ENCODE measurements at places on chromosomes 6 and 20.

DNA sequence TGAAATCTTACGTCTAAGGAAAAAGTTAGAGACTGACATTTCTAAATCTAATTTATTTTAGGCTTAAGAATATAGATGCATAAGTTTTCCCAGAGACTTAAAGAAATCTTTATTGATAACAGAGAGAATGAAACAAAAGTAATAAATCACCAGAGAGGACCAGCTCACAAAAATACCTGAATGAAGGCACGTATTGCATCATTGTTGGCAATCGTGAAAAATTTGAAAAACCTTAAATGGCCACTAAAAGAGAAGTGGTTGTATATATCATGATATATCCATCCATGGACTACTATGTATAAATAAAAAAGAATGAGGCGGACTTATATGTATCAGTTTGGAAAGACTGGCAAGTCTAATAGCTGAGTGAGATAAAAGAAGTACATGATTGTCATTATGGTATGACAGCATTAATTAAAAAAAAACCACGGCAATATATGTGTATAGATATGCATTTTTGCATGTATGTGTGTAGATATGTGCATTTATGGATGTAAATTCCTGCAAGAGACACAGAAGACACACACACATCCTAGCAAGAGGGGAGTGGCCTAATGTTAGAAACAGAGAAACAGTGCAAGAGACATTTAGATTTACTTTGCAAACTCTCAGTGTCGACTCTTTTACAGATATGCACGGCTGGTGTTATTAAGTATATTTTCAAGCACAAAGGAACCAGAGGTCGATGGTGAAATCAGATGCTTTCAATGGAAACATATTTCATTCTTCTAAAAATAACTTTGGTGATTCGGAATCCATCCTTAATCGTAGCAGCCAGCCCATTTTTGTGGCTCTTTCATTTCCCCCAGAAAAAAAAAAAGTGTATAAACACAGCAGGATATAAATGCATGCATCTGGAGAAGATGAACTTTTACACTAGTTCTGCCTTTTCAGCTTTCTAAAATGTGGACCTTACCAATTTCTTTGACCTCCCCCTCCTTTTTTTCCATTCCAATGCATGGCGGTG is 156.1 kb upstream of the SALL4 start:
- no peak for DNase-seq

DNA sequence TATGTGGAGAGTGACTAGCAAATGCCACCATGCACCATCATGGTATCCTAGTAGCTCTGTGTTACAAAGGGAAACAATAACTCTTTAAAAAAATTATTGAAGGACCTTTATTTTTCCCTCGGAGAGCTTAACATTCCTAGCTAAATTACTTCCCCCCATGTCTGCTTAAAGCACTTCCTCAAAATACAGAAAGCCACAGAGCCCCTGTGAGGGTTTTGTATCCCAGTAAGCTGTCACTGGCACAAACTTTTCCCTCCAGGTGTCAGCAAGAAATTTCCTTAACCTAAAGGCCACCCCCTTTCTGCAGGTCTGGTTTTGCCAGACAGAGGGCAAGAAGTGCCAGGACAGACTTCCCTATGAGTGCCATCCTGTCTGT is 340.0 kb upstream of the PRDM1 start:
- DNase-seq: no peak

DNA sequence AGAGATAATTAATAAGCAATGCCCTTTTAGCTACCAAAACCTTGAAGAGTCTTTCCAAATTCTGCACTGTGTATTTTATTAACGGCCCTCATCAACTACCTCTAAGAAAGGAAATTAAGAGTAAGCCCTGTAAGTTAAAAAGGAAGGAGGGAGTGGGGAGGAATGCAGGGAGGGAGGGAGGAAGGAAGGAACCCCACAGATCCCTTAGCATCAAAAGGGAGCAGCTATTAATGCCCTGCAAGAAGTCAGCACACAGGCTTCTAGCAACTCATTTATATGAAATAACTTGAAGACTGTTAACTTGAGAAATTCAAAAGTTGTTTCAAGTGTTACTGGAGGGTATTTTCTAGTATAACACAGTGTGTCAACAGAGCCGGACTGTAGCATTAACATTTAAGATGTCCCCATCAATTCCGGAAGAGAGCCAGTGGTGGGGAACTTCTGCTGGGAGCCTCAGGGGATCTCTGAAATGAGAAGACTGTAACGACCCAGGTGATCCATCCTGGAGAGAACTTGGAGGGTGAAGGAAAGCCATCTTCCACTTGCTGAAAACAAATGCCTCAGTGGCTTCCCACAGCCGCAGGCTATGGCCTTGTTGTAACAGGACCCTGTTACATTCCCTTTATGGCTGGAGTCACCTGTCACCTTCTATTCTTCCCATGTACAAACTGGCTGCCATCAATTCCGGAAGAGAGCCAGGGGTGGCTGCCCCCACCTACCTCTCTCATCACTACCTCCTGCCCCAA is 33.2 kb downstream of the SLC22A23 start:
- no peak for DNase-seq

- DNase-seq: no peak
Measured at GRCh38 chr6:162371121-162371520, 356.4 kb downstream of the PRKN start.

DNA sequence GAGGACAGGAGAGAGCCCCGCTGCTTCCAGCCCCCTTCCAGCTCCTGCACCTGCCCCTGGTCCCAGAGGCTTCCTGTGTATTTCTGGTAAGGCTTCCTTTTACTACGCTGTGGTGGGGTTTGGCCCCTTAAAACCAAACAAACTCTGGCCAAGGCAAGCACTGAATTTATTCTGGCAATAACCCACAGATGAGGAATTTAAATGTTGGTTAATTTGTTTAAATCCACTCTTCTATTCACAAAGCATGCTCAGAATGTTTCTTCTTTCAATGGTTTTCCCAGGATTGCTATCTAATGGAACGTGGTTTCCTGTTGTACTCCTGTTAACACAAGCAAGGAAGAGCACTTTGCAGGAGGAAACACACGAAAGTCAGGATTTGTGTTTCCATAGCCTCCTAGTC is 236.5 kb upstream of the FOXQ1 start:
- no peak for DNase-seq

- no peak for DNase-seq
Measured at GRCh38 chr6:34466242-34467185, 638 bp downstream of the PACSIN1 start.

GRCh38 chr20:37711001-37711400 is 17.2 kb downstream of the CTNNBL1 start:
- DNase-seq: no peak

DNA sequence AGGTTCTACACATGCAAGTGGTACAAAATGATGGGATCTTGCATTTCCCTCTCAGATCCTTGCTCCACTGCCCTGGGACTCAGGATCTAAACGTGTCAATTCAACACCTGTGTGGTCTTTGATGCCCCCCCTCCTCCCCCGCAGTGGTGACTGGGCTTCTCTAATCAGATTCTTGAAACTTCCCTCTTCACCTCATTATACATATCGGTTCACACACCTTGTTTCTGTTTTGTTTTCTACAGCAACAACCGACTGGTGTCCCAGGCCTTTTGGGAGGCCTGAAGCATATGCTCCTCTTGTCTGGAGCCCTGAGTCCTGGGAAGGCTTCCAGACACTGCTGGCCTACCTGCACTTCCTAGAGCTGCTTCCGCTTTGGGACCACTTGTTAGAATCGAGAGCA is 20.0 kb downstream of the SAMD3 start:
- no peak for DNase-seq

GRCh38 chr6:110693296-110693695 is 122.0 kb downstream of the CDK19 start:
- DNase-seq: no peak

GRCh38 chr20:2234598-2235191 is 61.1 kb upstream of the TGM3 start:
- DNase-seq: no peak

GRCh38 chr6:134398453-134398852 is 80.5 kb upstream of the SGK1 start:
- DNase-seq: peak; percentile 10

DNA sequence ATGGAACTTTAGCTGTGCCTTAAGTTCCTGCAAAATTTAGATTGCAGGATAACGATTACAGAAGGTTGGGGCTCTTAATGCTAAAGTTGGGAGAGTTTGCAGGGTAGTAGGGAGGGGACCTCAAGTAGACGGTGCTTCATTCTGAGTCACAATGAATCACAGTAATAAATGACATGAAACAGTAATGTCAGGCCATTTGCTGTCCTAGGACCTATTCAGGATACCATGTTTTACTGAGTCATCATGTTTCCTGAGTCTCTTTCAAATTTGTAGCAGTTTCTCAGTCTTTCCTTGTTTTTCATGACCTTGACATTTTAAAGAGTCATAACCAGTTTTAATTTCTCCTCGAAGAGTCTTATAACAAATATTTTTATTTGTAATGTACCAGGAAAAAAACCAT is 406.9 kb upstream of the MAP3K7 start:
- DNase-seq: no peak

GRCh38 chr6:125791151-125791819 is 525 bp downstream of the NCOA7 start:
- DNase-seq: peak; percentile 20

GRCh38 chr6:115908906-115909559 is 151.7 kb downstream of the FRK start:
- no peak for DNase-seq

GRCh38 chr6:37794825-37795224 is 24.7 kb upstream of the ZFAND3 start:
- no peak for DNase-seq

DNA sequence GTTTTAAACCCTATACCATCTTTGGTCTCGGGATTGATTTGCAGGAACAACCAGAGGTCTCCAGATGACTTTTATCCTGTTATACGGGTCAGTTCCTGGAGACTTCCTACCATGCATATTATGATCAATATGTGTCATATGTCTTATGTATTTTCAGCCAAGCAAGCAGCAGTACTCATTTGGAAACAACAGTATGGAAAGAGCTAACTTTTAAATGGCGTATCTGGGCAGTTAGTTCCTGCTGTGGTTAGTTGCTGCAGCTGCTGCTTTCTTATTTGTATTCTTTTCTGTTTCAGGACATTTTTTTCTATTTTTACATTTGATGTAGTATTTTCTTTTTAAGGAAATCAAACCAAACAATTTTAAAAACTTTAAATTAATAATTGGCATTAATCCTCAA is 207.5 kb downstream of the MANEA start:
- DNase-seq: no peak

DNA sequence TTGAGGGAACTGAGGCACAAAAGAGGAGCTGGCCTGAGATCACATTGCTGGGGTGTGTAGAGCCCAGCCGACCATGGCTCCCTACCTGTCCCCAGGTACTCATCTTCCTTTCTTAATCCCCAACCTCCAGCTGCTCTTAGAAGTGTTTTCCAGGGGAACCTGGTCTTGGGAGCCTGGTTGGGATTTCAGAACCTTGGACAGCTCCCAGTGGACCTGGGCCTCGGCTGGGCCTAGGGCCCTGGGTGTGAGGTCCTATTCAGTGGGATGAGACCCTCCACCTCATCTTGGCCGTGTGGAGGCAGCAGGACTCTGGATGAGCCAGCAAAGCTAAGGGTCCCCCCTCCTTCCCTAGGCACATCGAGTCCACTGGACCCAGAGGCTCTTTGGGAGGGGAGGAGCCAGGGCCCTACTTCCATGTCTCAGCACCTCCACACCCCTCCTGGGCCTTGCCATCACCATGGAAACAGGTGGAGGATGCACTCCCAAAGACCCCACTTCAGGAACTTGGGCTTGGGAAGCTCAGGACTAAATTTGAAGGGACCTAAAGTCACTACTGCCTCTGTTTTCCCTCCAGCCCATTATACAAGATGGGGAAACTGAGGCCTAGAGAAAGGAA is 38.5 kb downstream of the DLGAP4 start:
- no peak for DNase-seq

DNA sequence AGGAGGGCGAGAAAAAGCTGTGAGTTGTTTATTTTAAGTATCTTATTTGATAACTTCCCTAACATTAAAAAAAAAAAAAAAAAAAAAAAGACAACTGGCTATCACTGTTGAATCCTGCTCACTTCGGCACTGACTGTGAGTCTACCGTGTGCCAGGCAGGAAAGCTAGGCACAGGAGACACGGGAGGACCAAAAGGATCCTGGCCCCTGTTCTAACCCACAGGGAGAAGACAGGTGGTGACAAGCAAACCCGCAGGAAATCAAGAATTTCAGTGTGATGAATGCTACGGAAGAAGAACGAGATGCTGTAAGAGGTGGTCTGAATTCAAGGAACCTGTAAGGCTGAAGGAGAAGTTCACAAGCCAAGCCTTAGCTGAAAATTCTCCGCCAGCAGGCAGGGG is 94.7 kb upstream of the NFATC2 start:
- no peak for DNase-seq

GRCh38 chr6:13776602-13777001 is 37.8 kb downstream of the MCUR1 start:
- DNase-seq: no peak

All from memory B cell (primary cell).